NCI-H2081 treated with DMSO at 0.1 percent for 48 hours (cell line): ENCODE measurements at places on chromosomes 1 and 21.

GRCh38 chr1:198122693-198123092, 34.1 kb upstream of the NEK7 start:
- DNase-seq = no peak

DNA sequence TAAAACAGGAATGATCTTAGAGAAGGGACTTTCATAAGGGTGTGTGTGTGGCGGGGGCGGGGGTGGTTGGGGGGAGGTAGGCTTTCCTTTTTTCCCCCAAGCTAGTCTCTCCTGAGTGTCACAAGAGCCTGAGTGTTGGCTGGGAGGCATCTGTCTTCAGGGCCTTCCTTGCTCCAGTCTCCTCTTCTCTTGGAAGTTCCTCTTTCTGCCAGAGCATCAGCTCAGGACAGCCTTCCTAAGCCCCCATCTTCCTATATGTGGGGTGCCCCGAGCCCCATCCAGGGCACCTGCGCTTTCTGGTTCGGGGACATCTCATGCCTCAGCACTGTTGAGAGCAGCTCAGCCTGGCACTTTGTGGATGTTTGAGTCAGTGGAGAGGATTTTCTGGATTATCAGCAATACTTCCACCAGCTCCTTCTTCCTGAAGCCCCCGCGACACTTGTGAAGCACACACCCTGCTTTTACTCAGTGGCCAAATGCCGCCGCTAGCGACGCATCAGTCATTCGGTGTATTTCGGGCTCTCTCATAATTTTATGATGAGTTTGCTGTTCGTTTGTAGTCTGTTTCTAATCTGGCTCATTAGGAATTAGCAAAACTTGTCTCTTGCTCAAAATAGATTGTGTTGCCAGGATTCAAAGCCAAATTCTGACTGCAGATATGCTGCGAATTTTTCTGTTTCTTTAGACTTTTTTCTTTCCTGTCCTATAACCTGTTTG, 61.7 kb downstream of the GALNT2 start:
- no peak for DNase-seq

DNA sequence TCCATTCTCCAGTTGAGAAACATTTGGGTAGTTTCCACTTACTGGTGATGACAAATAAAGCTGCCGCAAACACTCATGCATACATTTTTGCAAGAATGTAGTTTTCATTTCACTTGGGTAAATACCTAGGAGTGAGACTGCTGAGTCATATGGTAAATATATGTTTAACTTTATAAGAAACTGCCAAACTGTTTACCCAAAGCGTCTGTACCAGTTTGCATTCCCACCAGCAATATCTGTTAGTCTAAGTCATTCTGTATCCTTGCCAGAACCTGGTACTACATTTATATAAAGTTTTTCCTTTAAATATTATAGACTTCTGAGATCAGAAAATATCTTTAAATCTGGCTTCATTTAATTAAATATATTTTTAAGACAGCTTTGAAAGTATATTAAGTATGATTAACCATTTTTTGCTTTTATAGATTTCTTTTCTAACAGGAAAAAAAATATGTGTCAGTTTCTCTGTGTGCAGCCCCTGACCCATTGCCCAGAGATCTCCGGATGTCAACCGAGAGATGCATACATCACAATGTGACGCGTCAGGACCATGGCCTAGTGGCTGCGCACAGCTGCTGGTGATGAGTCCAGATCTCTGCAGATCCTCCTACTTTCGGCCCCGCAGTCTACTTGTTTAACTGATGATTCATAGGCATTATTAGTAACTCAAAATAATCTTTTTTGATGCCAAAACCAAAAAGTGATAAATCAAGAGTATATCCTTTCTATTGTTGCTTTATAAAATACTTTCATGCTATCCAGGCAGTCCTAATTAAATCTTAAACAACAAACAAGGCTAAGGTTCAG, 227.1 kb upstream of the MAP1LC3C start:
- DNase-seq = no peak

DNA sequence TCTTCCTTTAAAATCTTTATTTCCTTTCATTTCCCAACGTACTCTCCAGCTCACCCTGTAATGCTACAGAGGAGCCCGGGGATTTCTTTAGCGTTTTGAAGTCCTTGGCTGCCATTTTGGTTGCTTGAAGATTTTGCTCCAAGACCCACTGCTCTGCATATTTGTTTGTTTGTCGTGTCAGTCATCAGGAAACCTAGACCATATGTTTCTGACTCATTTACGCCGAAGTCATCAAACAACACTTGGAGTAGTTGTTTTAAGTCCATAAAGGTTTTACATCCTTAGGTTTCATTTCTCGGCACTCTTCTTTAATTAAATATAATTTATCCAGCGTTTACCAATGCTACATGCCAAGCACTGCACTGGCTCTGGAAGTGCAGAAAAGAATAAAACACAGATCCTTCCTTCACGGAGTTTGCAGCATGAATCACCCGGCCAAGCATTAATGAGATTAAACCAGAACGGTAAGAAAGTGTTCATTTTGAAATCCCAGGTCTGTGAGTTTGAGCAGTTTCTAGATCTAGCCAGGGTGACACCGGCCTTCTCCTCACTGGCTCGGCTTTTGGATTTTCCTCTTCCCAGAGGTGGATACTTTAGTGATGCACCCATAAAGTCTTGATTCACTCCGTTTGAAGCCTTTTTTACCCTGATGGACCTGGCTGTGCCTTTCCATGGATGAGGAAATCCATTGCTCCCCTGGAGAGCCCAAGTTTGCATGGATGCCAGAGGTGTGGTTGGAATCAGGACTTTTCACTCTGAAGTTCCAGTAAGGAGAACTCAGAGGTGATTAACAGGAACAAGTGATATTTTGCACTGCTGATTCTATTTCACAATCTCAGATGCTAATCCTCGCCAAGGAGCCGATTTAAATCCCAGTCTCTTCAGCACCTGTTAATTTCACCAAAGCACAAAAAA, 109.3 kb downstream of the KAZN start:
- DNase-seq = no peak

- no peak for DNase-seq
Measured at GRCh38 chr1:36975642-36976041, 58.7 kb downstream of the GRIK3 start.

- no peak for DNase-seq
Measured at GRCh38 chr1:91685994-91686393, 185.3 kb downstream of the CDC7 start.

DNA sequence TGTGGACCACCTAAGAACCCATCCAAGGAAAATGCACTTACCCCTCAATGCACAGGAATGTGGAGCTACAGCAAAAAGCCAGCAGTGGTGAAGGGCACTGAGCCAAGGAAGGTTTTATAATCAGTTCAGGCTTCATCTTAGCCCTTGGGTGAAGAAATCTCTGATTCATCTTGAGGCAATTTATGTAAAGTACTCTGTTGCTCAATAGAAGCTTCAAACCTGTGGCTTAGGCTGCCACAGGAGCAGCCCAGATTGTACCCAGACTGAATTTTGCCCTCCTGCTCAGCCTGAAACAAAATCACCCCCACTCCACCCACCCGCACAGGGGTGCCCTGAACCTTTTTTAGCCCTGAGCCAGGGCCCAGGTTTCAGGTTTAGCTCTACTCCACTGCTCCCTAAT, at the start of gene S100A12:
TSS of gene S100A12 (minus strand) at position 111 of the 400 bp plus-strand sequence. CDS start 1,029 bp downstream, outside the sequence.
- DNase-seq = no peak

DNA sequence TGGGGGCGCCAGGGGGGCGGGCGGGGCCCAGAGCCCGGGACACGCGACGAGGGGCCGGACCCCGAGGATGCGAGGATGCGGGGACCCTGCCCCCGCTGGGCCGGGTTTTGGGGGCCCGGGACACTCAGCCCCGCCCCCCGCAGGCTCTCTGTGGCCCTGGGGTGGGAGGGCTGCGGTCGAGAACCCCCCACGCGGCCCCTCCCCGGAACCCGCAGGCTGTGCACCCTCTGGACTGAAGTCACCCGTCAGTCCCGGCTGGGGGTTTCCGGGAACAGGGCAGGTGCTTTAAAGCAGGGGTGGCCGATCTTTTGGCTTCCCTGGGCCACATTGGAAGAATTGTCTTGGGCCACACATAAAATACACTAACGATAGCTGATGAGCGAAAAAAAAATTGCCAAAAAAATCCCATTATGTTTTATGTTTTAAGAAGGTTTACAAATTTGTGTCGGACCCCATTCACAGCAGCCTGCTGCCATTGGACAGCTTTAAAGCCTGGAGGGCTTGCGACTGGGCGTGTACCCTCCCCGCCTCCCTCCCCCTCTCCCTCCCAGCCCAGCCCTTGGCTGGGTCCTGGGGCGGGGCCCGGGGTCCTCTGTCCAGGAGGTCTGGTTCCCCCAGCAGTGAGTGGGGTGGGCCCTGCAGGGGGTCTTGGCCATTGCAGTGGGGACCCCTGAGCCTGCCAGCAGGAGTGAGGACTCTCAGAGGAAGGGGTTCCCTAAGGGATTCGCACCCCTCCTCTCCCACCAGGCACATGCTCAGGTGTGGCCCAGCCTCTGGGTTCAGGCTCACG, 21.6 kb upstream of the C1orf159 start:
- DNase-seq = no peak

GRCh38 chr1:160763993-160764392, 24.9 kb downstream of the SLAMF7 start:
- no peak for DNase-seq

DNA sequence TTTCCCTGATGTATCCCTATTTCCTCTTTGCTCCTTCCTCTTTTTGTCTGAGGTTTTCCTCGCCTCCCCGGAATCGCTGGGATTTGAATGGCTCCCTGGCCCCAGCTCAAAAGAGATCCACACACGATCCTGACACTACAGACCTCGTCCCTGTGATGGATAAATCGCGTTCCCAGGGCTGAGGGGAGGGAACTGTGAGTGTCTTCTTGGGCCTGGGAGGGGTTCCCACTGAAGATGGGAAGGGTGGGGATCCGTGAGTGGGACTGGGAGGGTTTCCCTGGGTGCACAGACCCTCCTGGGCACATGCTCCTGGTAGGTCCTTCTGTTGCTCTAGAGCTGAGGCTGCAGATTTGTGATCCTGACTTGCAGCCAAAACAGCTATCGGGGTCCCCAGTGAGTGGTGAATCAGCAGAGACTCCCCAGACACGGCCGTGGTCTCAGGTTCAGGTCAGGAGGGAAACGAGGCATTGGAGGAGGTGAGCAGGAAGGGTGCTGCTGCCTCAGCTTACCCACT, 591.0 kb downstream of the PTPRU start:
- DNase-seq = no peak

DNA sequence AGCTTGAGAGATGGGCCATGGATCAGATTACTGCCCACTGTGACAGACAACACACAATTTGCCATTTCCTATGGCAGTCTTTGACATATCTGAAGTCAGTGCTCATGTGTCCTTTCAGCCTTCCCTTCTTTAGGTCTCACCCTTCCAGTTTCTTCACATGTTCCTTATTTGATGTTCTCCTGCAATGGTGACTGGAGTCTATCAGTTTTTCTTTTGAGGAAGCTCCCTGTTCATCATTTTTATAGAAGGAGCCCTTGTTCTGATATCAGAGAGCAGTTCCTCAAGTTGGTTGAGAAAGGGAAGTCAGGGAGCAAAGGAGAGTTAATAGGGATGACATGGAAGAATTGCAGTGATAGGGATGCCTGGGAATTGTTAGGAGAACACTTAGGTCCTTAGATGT, 42.2 kb downstream of the DISC1 start:
- no peak for DNase-seq

DNA sequence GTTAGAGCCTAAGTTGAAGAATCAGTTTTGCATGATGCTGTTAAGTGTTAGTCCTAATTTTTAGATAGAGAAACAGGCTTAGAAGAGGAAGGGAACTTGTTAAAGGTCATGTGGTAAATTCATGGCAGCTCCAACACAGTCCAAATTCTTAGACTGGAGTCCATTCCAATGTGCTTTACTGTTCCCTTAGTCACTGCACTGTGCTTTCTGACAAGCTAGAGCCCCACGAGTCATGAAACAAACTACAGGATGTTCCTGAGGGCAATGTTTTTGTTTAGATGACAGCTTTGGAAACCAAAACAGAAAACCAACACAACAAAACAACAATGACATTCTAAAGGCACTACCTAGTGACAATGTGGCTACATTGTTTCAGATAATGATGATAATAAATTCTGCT, 23.1 kb upstream of the RGS4 start:
- no peak for DNase-seq

DNA sequence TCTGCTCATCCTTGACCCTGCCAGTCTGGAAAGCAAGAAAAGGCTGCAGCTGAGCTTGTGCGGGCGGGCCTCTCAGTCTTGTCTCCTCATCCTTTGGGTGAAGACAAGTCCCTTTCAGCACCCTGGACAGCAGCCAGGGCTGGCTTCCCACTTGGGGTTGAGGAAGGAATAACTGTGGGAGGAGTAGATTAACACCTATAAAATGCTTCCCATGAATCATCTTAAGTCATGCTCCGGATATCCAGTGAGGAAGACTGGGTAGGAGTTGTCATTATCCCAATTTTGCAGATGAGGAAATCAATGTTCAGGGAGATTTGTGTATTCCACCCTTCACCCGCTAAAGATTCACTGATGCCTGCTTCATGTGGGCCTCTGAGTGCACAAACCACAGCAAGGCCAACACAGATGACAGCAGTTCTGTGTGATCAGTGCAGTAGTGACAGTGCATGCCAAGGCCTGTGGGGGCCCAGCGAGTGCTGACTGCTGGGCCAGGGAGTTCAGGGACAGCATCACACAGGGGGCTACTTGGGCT, 20.1 kb upstream of the COL16A1 start:
- no peak for DNase-seq

GRCh38 chr21:45945066-45945867, 36.3 kb upstream of the COL6A1 start:
- no peak for DNase-seq

GRCh38 chr1:11641776-11642305, 12.4 kb downstream of the FBXO2 start:
- no peak for DNase-seq

DNA sequence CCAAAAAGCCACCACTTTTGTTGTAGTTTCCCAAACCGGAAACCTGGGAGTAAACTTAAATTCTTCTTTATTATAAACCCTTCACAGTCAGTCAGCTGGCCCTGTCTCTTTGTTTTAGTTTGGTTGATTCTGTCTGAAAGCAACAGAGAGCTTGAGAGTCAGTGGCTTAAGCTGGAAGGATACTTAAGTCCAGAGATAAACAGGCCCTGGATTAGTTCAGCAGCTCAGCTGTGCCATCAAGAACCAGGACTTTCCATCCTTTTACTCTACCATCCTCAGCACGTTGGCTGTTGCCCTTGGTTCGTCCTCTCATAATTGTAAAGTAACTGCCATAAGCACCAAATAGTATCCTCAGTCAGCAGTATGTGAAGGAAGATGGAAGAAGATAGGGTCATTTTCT, 4.5 kb downstream of the DESI2 start:
- no peak for DNase-seq
